ENCODE measurements at places on chromosomes 16 and 17.

DNA sequence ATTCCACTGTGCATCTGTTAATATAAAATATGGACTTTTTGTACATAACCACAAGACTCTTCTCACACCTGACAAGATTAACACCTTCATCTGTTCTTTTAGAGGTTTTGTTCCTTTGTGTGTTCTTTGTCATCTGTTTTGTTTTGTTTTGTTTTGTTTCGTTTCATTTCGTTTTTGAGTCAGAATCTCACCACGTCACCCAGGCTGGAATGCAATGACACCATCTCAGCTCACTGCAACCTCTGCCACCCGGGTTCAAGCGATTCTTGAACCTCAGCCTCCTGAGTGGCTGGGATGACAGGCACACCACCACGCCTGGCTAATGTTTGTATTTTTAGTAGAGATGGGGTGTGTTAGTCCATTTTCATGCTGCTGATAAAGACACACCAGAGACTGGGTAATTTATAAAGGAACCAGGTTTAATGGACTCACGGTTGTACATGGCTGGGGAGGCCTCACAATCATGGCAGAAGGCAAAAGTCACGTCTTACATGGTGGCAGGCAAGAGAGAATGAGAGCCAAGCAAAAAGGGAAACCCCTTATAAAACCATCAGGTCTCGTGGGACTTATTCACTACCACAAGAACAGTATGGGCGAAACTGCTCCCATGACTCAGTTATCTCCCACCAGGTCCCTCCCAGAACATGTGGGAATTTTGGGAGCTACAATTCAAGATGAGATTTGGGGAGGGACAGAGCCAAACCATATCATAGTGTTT, 22.3 kb downstream of the C16orf90 start:
- no peak for DNase-seq

DNA sequence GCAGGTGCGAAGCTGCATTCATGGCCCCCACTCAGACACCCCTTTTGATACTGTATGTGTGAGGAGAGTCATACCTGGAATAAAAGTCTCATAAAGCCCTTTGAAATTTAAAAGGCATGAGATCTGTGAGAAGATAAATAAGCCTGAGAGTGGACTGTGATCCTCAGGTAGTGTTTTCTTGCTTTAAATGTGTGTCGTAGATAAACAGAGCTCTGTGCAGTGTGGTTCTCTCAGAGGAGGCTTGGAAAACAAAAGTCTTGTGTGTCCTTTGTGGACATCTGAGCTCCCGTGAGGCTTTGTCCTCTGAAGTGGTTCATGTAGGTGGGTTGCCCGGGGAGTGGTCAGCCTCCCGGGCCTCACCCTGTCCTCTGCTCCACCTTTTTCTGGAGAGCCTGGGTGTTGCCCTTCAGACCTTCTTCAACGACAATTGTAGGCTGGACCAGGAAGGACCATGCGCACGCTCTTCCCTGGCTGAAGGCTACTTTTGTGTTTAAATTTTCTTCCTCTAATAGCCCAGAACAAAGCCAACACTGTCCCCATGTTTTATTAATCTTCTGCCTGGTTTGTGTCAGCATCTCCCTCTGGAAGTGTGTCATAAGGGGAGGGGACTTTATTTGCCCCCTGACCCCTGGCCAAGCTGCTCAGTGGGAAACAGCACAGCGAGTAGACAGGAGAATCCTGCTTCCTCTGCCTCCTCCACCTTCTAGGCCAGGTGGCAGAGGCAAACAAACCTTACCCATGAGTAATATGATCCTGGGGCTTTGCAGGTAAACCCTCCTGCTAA, 151.2 kb downstream of the MSI2 start:
- DNase-seq = no peak

DNA sequence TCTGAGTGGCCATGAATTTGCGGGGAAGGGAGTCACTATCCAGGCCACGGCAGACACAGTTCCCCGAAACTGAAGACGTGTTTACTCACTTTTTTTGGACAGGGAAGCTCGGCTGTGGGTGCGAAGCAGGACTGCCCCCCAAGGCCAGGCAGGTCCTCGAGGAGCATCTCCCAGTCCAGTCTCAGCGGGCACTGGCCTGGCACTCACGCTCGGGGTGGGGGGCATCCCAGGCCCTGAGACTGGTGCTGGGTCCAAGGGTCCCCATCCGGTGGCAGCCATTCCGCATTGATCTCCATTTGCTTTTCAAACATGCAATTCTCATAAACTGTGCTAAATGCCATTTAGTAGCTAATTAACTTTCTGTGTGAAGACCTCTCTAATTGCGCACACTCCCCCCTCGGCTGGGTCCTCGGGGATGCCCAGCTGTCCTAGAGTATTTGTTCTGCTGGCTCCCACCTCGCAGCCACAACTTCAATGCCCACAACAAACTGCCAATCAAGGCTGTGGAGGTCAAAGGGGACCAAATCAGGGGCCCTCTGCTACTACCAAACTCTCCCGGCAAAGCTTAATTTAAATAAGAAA, 50.2 kb downstream of the TBC1D16 start:
- no peak for DNase-seq

DNA sequence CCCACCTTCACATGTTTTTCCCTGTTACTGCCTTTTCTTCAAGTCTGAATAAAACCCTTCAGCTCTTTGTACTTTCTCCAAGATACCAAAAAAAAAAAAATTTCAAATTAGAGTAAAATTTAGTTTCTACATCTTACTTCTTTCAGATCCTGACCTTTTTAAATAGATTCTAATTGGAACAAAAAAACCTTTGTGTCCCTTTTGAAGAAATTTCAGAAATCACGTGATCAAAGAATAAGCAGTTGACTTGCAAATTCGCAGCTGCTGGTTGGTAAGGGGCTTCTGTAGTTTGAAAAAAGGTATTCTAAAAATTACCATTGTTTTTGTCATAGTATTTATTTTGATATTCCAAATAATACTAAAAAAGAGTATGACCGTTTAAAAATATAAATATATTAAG, 71.7 kb downstream of the CDC27 start:
- no peak for DNase-seq

- DNase-seq = no peak
Observed at GRCh38 chr16:89579351-89579750, 3.8 kb downstream of the CPNE7 start.

GRCh38 chr17:1264196-1264595, 6.0 kb upstream of the BHLHA9 start:
- no peak for DNase-seq

DNA sequence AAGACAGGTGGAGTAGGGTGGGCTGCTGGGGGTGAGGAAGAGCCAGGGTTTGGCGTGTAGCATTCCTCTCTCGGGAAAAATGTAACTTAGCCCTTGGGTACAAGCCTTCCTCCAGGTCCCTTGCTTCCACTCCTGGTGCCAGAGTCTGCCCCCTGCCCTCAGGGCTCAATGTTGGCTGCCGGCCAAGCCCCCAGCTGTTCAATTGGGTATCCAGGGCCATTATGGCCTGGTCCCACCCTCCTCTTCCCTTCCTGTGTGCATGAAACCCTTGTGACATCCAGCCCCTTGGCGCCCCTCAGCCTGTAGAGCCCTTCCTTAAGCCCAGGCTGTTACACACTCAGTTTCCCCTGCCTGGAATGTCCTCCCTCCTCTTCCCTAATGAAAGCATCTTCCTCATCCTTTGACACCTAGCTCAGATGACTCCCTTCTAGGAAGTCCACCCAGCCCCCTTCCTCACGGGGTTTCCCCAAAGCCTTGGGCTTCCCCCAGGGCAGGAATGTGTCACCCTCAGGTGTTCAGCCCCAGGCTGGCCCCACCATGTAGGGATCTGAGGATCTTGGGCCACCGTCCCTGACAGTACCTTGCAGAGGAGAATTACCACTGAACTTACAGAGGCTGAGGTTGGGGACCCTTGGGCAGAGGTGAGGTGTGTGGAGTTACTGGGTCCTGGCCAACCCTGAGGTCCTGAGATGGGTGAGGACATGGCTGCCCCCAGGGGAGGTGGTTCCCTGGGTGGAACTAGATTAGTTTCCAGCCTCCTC, 30.0 kb downstream of the B9D1 start:
- no peak for DNase-seq

- no peak for DNase-seq
Observed at GRCh38 chr17:77704048-77704815, 254.3 kb upstream of the TNRC6C start.

DNA sequence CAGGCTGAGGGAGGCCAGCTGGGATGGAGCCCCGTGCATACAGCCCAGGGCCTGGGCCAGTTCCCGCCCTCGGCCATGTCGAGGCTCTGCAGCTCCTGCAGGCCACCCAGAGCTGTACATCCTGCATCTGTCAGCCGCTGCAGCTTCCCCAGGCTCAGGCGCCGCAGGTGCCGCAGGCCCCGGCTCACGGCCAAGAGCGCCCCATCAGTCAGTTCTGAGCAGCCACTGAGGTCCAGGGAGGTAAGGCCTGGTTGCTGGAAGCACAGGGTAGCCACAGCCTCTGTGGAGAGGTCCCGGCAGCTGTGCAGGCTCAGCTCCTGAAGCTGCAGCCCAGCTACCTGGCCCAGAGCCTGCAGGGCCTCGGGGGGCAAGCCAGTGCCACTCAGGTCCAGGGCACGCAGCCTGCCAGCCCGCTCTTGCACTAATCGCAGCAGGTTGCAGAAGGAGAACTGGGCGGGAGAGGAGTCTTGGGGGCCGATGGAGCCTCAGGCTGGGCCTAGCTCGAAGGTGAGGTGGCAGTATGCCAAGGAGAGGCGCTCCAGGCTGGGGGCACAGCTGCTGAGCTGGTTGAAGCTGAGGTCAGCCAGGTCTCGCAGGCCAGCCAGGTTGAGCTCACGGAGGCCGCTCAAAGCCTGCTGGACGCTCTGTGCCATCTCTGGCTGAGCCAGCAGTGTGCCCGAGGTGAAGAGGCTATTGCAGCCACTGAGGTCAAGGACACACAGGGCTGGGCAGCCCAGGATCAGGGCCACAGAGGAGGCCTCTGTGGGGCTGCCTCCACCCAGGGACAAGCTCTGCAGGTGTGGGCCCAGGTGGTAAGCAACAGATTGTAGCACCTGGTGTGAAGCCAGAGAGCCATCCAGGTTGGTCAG, 11.4 kb downstream of the ELMO3 start:
- no peak for DNase-seq

- no peak for DNase-seq
Observed at GRCh38 chr17:77615703-77616253, 342.7 kb upstream of the TNRC6C start.

DNA sequence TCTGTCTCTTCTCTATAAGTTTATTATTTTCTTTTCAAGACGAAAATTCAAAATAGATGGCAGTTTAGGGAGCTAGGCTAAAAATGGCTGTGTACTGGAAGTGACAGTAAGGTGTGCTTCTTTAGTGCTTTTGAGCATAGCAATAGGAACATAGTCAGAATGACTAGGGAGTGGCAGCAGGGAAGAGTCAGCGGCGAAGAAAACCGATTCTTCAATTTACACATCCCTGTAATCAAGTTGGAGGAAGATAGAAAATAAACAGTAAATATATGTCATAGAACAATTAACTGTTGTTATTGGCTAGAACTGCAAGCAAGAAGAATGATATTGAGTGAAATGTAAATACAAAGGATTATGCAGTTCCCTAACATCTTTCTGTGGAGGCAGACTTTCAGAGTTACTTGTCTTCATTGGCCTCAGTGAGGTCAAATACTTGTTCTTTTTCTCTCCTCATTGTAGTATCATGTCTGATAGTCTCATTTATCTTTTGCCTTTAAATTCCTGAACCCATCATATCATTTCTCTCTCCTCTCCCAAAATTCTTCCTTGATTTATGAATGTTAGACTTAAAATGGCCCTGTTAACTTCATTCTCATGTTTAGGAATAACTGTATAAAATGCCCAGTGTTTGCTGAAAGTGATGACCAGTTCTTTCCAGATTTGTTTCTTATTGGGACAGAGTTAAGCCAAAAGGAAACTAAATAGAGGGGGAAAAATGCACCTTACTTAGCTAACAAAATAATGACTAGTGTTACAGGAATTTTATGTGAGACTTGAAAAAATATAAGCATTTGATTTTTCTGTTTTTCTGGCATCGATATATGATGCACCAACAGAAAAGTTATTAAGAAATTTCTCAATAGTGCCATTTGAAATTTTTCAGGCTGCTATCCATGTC, 211.4 kb downstream of the BCAS3 start:
- no peak for DNase-seq

DNA sequence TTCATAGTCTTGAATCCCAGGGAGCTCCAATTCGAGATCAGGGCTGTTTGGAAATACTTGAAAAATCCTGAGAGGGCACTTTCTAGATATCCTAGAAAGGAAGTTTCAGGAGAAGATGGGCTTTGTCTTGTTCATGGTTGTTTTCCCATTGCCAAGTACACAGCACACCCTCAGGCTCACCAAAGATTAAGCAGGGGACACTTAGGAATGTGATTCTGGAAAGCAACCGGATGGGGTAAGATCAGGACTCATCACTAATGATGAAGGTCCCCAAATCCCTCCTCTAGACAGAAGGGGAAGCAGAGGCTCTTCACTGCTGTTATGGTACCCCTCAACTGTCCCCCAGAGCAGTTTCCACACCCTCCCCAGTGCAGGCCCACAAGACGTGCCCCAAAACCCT, 40.7 kb downstream of the VAC14 start:
- no peak for DNase-seq

- DNase-seq = peak; percentile 48
Observed at GRCh38 chr17:20226814-20227482, 217.8 kb downstream of the SPECC1 start.

DNA sequence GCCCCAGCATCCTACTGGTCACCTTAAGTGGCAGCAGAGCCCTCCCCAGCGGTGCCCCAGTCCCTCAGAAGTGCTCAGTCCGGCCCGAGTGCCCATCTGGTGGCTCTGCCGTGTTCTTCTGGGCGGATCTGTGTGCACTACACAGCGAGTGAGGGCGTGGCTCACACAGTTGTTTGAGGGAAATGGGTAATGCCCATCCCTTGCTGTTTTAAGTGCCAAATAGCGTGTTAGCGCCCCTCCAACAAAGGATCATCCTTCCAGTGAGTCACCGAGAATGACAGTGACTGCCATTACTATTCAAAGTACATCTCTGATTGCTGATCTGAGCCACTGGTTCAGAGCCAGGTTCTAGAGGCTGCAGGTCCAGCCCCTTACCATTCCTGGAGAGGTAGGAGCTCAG, 152.0 kb downstream of the LGALS9B start:
- no peak for DNase-seq

DNA sequence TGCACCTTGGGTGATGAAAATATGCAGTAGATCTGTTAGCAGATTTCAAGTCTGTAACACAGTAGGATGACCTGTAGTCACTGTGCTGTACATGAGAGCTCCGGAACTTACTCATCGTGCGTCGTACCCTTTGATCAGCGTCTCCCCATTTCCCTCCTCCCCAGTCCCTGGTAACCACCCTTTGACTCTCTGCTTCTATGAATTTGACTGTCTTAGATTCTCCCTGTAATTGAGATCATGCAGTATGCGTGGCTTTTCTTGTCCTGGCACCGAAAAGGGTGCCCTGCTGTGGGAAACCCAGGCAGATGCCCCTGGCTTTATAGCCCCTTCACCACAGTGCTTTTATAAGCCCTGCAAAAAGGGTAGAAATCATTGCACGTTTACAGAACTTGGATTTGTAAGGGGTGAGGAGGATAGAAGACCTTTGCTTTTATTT, 20.5 kb downstream of the CLEC16A start:
- peak; percentile 36 for DNase-seq

GRCh38 chr16:85872734-85873133, 26.2 kb upstream of the IRF8 start:
- DNase-seq = no peak
